Muscle of leg (tissue), 16 donors: ENCODE measurements at places on chromosomes 16 and 17. TPM values are rescaled to one million over a fixed set of nuclear protein-coding genes. Genes with fewer than 3 reads are reported as not detected.

GRCh38 chr16:75787440-75787839, 61.1 kb upstream of the CPHXL start:
- peak; percentile 50 for DNase-seq

- DNase-seq, result no peak
Measured at GRCh38 chr17:45752246-45752645, 31.9 kb upstream of the CRHR1 start.

GRCh38 chr17:50425682-50426471, at the start of gene ACSF2:
ACSF2 (plus strand) TSS chr17:50426218; CDS start chr17:50426262, 44 bp downstream.
- DNase-seq, result peak; percentile 78

GRCh38 chr16:85258166-85258565, 145.9 kb upstream of the CIBAR2 start:
- DNase-seq, result no peak

DNA sequence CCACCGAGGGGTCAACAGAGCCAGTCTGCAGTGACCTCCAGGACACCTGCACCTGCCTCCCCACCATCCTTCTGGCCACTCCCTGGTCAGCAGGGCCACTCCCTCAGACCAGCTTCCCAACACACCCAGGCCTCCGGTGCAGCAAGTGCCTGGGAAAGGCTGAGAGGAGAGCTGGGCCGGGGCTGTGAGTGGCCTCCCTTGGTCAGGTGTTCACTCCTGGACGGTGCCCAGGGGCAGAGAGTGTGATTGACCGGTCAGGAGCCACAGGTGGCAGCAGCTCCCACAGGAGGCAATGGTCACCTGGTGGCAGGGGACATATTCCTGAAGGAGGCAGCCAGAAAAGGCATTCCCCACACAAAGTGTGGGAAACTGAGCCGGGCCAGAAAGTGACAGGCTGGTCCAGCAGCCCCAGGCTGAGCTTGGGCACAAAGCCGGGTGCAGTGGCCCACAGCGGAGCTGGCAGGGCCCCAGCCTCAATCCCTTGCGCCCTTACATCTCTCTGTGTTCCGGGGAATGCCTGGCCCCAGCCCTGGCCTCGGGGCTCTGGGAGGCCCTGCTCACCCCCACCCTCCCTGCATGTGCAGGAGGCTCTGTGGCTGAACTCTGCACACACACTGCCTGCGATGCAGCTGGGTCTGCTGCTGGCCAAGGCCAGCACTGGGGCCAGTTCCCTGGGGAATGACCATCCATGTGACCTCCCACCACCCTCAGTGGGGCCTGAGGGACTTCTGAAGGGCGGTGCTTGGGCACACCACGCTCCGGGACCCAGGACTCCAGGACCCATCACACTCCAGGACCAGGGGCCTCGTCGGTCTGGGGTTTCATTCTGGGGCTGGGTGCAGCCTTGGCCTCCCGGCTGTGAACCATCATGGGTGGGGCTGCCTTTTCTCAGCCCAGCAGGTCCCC, 1.2 kb upstream of the C17orf99 start:
- DNase-seq, result peak; percentile 86

DNA sequence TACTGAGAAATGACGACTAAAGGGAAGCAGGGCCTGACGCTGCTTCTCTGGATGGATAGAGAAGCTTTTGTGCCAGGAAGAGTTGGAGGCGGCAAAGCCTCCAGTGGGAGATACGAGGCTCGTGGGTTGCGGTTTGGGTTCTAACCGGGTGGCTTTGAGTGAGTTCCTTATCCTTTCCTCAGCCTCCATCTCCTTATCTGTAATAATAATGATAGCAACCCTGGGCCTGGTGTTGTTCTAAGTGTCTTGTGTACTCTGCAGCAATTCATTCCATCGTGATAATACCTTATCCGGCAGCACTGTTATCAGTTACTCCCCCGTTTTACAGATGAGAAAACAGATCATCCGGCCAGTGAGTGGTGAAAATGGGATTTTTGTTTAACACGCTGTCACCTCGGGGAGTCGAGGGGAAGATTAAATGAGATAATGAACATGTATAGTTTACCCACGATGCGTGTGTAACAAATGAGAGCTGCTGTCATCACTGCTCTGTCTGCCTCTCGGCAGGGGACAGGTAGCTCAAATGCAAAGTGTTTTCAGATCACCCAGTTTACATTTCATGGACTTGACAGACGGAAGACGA, 52.0 kb upstream of the LHX1 start:
- no peak for DNase-seq

DNA sequence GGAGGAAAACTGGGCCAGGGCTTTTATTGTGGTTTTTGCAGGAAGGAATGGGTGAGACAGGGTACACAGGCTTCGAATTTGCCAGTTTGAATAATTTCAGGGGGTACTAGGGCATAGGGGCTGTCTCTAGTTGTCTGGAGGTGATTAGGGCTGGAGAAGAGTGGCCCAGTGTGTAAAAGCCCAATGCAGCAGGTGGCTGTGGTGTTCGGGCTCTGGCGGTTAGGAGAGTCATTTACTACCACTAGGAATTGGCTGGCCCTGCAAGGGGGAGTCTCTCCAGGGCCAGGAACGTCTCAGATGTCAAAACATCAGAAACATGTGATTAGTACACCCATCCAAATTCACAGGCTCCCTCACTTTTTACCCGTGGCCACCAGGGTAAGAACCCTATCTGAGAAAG, 50.3 kb downstream of the GINS3 start:
- DNase-seq, result no peak

- DNase-seq, result no peak
Measured at GRCh38 chr17:2947588-2947950, 115.8 kb downstream of the OR1D5 start.

DNA sequence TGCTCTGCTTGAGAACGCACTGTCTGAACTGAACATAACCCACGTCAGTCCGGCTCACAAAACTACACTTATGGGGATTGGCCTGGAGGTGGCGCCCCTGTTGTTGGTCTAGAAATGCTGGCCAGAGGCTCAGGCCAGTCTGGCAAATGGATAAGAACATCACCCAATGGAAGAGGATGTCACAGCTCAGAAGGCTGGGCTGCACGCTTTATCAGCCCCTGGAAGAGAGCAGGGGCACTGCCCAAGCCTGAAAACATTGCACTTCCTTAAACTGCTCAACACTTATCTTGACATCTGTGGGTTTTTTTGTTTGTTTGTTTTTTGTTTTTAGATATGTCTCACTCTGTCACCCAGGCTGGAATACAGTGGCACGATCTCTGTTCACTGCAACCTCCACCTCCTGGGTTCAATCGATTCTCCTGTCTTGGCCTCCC, 24.8 kb upstream of the BPTF start:
- peak; percentile 68 for DNase-seq

GRCh38 chr17:77247048-77247541, 106.3 kb downstream of the SEC14L1 start:
- DNase-seq, result peak; percentile 89

GRCh38 chr17:57341611-57342540, 85.6 kb downstream of the MSI2 start:
- no peak for DNase-seq

GRCh38 chr17:72386619-72387237, 265.9 kb downstream of the SOX9 start:
- DNase-seq, result no peak

- DNase-seq, result peak; percentile 73
Measured at GRCh38 chr17:42050393-42051012, at the start of gene C17orf113. C17orf113 (minus strand) TSS chr17:42050601; CDS start chr17:42043376, 7,225 bp downstream.

DNA sequence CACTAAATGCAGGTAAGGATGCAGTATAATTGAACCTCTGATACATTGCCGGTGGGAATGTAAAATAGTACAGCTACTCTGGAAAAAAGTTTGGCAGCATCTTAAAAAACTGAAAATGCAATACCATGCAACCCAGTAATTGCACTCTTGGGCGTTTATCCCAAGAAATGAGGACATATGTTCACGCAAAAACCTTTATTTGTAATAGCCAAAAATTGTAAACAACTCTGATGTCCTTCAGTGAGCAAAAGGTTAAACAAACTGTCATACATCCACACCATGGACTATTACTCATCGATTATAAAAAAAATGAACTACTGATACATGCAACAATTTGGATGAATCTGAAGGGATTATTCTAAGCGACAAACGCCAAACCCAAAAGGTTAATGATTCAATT, 16.9 kb downstream of the SYNRG start:
- DNase-seq, result no peak

DNA sequence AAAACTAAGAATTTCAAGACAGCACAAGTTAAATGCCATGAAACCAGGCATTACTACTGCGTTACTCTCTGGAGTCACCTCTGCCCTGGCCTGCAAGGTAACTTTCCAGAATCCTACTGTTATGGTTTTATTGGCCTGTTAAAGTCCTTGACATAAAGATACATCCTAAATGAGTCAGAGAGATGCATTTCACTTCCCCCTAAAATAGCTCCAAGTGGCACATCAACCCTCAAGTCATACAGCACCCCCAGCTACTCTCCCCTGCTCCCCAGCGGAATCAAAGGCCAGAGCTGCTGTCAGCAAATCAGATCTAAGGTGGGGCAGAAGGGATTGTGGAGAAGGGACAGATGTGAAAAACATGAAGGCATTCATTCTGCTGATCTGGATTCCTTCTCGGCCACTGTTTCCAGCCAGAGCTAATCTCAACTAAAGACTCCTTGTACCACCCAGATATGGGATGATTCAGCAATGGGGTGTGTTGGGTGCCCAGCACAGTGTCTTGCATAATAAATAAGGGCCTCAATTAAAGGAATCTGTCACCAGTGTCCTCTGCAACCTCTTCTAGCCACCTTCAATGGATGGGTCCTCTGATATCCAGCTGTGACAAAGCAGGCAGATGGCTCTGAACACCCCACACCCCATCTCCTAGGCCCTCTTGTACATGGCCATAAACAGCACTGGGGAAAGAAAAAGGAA, 8.5 kb upstream of the CCL1 start:
- DNase-seq, result no peak

GRCh38 chr16:17448640-17449638, 21.8 kb downstream of the XYLT1 start:
- peak; percentile 68 for DNase-seq

DNA sequence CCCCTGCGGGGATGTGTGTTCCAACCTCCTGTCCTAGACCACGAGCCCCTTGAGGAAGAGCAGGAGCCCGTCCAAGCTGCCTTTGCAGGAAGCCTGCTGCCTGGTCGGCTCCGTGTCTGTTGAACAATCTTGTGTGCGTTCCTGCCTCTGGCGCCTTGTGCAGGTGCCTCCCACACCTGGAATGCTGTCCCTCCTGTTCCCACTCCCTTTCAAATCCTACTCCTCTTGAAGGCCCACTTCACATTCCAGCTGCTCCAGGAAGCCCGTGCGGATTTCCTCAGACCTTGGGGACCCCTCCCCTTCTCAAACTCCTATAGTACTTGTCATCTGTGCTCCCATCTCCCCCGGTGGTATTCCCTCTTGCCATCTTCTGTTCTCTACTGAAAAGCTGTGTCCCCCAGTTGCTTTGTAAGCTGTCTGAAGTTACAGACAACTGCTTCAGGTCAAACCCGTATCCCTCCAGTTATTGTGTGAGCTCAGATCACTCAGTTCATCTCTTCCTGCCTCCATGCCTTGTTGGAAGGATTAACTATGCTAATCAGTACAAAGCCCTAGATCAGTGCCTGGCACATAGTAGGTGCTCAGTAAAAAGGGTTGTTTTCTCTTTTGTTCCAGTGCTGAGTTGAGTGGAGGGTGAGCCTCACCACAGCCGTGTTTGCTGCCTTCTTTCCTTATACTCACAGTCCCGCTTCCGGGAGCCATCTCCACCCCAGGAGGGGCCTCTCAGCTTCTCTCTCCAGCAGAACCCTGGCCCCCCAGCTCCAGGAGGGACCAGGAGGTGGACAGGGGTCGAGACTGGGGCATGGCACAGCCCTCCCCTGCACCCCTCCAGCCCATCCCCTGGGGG, 241.8 kb upstream of the CIBAR2 start:
- DNase-seq, result no peak

DNA sequence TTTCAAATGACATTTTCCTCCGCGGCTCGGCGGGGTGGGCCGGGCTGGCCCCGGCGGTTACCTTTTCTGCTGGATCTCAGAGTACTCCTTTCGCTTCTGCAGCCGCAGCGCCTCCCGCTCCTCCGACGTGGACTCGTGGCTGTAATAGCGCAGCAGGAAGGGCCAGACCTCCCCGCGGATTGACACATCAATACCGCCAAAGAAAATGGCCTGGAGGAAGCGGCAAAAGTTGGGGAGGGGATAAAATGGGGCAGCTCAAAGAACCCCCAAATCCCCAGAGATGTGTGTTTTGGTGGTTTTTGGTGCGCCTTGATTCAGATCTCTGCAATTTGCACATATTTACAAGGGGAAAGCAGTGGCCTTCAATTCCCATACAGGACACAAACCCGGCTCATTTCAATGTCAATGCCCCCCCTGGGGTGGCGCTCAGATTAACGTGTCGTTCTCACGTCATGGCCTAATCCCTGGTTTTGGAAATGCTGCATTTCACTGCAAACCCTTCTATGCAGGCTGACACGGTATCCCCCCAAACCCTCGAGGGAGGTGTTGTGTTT, 85.9 kb downstream of the TBC1D16 start:
- peak; percentile 5 for DNase-seq

GRCh38 chr17:18217412-18218015, 7.9 kb upstream of the LLGL1 start:
- DNase-seq, result peak; percentile 80

DNA sequence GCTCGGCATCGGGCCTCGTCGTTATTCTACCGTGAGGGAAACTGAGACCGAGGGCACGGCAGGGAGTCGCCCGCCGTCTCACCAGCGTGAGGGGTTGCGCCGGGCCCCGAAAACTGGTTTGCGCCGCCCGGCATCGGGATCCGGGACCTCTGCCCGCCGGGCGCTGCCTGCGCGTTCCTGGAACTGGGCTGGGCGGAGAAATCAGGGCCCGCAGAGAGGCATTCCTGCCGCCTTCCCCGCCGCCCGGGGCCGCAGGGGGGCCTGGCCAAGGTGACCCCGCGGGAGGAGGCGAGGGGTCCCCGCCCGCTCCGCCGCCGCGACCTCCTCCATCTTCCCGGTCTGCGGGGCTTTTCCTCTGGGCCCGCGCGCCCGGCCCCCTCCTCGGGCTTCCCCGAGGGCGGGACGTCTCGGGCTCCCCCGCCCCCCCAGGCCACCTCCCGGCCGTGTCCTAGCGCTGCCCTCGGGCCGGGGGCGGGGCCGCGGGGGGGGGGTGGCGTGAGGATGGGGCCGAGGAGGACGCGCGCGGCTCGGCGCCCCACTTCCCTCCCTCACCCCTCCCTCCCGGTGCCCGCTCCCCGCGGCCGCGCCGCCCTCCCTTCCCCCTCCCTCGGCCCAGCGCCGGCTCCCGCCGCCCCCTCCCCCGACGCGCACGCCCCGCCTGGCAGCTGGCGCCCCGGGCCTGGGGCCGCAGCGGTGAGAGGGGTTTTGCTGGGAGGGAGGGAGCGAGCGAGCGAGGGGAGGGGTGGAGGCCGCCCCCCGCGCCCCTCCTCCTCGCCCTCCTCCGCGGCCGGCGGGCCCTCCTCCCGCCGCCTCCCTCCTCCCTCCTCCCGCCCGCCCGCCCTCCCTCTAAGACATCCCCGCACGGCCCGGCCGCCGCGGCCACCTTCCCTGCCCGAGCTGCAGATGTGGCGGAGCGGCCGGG, at the start of gene GLIS2:
GLIS2 (plus strand) TSS at position 882 of the 922 bp plus-strand sequence. CDS start 16,214 bp downstream, outside the sequence.
- peak; percentile 95 for DNase-seq

GRCh38 chr16:76963614-76964315, 227.2 kb upstream of the MON1B start:
- no peak for DNase-seq

ZFHX3 gene
- 7.2 TPM for polyA plus RNA-seq

DNASE1L2 gene
- polyA plus RNA-seq, result 1.2 TPM

PLCD3 gene
- polyA plus RNA-seq, result 43.7 TPM

PRKCB gene
- 1.9 TPM for polyA plus RNA-seq

ITGB4 gene
- polyA plus RNA-seq, result 9.9 TPM

PPY gene
- 0.27 TPM for polyA plus RNA-seq

KRT24 gene
- 0.24 TPM for polyA plus RNA-seq
